ENCODE measurements at places on chromosomes 5 and 9.

DNA sequence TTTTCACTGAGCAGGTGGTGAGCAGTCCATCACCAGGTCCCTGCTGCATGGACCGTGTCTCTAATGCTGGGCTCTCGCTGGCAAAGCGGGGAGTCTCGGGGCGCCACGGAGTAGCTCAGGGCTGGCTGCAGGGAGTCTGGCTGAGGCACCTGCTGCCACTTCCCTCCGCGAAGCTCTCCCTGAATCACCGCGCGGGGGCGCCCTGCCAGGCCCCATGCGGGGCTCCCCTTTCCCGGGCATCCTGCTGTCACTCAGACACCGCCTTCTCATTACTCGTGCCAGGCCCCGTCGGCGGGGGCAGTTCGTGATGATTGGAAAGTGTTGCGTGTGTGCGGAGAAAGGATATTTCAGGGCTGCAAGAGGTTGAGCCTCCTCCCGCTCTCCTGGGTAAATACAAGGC lies 335.8 kb downstream of the IRX2 start:
- DNase-seq: peak; percentile 16
- H3K36me3 ChIP-seq: no peaks in the 10 kb centered on the region
- H3K4me3 ChIP-seq: no peak overlapping the region
- no peaks in the 10 kb centered on the region for H3K27me3 ChIP-seq
- no peaks in the 10 kb centered on the region for H3K4me1 ChIP-seq

- peaks cover 4% of the 10 kb centered on the region for H3K4me1 ChIP-seq
- no peaks in the 10 kb centered on the region for H3K36me3 ChIP-seq
- DNase-seq: no peak
- no peak overlapping the region for H3K4me3 ChIP-seq
Observed at GRCh38 chr9:131980267-131981016, 99.2 kb downstream of the MED27 start.

DNA sequence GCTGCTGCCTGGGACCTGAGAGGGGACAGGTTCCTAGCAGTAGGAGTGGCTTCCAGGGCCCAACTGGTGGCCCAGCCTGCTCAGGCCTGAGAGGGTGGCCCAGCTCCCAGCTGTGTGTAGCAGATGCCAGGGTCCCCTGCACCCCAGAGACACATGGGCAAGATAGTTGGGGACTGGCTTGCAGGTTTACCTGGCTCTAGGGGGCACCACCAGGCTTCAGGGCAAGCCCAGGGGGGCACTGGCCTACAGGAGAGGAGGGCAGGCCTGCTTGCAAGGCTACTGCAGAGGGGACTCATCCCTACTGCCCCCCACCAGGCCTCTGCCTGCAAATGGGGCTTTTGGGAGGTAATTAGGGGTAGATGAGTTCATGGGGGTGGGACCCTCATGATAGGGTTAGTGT lies 123.3 kb downstream of the ZNF354C start:
- H3K4me3 ChIP-seq: no peak overlapping the region
- no peak for DNase-seq
- H3K4me1 ChIP-seq: peaks cover 9% of the 10 kb centered on the region

DNA sequence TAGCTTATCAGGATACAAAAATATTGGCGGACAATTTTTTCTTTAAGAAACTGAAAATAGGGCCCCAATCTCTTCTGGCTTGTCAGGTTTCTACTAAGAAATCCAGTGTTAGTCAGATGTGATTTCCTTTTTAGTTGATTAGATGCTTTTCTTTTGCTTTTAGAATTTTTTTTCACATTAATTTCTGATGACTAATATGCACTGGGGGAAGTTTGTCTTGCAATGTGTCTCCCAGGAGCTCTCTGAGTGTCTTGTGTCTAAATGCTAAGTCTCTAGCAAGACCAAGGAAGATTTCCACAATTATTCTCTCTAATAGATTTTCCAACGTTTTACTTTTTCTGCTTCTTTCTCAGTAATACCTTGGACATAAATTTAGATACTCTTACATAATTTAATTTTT lies 559.8 kb upstream of the TYRP1 start:
- H3K4me3 ChIP-seq: no peak overlapping the region
- DNase-seq: no peak
- no peaks in the 10 kb centered on the region for H3K36me3 ChIP-seq
- no peaks in the 10 kb centered on the region for H3K27me3 ChIP-seq
- H3K4me1 ChIP-seq: no peaks in the 10 kb centered on the region

- H3K36me3 ChIP-seq: no peaks in the 10 kb centered on the region
- no peak for DNase-seq
- no peak overlapping the region for H3K27ac ChIP-seq
Observed at GRCh38 chr9:116741086-116741740, 54.1 kb downstream of the TRIM32 start.

GRCh38 chr9:136640171-136641111 lies 22.3 kb upstream of the EGFL7 start:
- H3K36me3 ChIP-seq: no peaks in the 10 kb centered on the region
- peaks cover 3% of the 10 kb centered on the region for H3K4me1 ChIP-seq
- no peak for DNase-seq
- no peak overlapping the region for H3K4me3 ChIP-seq
- H3K27me3 ChIP-seq: peaks cover 22% of the 10 kb centered on the region

DNA sequence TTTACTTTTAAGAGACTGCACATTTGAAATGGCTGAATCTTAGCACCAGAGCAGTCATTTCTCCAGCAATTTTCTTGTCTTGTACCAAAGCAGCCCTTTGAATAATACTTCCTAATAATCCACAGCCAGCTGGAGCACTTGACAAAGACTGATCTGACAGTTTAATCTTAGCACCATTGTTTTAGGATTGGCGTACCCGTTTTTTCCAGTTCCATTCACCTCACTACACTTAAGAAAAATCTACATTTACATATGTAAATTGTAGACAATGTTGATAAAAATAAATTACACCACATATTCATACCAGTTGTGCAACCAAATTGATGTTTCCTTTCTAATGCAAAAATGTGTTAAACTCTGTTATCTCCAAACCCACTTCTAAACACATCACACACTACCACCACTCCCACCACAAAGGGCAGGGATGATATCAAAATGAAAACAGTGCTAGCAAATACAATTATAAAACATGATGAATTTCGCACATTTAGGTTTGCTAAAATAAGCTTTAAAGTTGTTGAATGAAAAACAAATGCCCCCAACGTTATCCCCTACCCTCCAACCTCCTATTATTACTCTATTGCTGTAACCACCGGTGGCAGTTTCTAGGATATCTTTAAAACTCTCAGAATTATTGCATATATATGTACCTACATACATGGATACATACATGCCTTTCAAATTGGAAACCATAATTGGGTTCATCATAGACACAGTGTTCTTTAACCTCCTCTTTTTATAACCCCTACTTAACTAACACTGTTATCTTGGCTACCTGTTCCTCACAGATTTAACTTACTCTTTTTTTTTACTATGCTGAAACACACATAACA lies 21.5 kb downstream of the SERINC5 start:
- no peak overlapping the region for H3K4me3 ChIP-seq
- DNase-seq: no peak
- H3K4me1 ChIP-seq: peaks cover 14% of the 10 kb centered on the region

GRCh38 chr9:91494751-91495150 lies 71.1 kb upstream of the NFIL3 start:
- no peaks in the 10 kb centered on the region for H3K36me3 ChIP-seq
- DNase-seq: no peak
- H3K4me1 ChIP-seq: no peaks in the 10 kb centered on the region
- H3K27me3 ChIP-seq: no peaks in the 10 kb centered on the region

- H3K36me3 ChIP-seq: no peaks in the 10 kb centered on the region
- no peak overlapping the region for H3K27ac ChIP-seq
- H3K27me3 ChIP-seq: no peaks in the 10 kb centered on the region
- no peak overlapping the region for H3K4me3 ChIP-seq
- H3K4me1 ChIP-seq: no peaks in the 10 kb centered on the region
Observed at GRCh38 chr5:98529321-98529720, 244.1 kb upstream of the RGMB start.

GRCh38 chr9:128208386-128208785 lies 5.2 kb downstream of the DNM1 start:
- no peaks in the 10 kb centered on the region for H3K36me3 ChIP-seq
- H3K4me3 ChIP-seq: no peak overlapping the region
- peaks cover 8% of the 10 kb centered on the region for H3K4me1 ChIP-seq
- no peaks in the 10 kb centered on the region for H3K27me3 ChIP-seq
- DNase-seq: no peak

GRCh38 chr5:145585-146323 lies 45.5 kb upstream of the LRRC14B start:
- H3K27me3 ChIP-seq: no peaks in the 10 kb centered on the region
- H3K27ac ChIP-seq: no peak overlapping the region
- no peak for DNase-seq
- no peak overlapping the region for H3K4me3 ChIP-seq
- peaks cover 32% of the 10 kb centered on the region for H3K36me3 ChIP-seq

GRCh38 chr9:125759764-125760129 lies 12.6 kb downstream of the PBX3 start:
- H3K36me3 ChIP-seq: no peaks in the 10 kb centered on the region
- H3K27ac ChIP-seq: no peak overlapping the region
- peak; percentile 69 for DNase-seq
- peaks cover 91% of the 10 kb centered on the region for H3K4me1 ChIP-seq
- no peaks in the 10 kb centered on the region for H3K27me3 ChIP-seq

GRCh38 chr9:2936221-2936620 lies 92.3 kb upstream of the PUM3 start:
- no peaks in the 10 kb centered on the region for H3K27me3 ChIP-seq
- no peaks in the 10 kb centered on the region for H3K36me3 ChIP-seq
- H3K27ac ChIP-seq: no peak overlapping the region
- DNase-seq: no peak
- no peaks in the 10 kb centered on the region for H3K4me1 ChIP-seq

- H3K4me3 ChIP-seq: no peak overlapping the region
- no peak for DNase-seq
- H3K36me3 ChIP-seq: no peaks in the 10 kb centered on the region
- no peak overlapping the region for H3K27ac ChIP-seq
Observed at GRCh38 chr5:126763371-126763770, 13.6 kb upstream of the LMNB1 start.

DNA sequence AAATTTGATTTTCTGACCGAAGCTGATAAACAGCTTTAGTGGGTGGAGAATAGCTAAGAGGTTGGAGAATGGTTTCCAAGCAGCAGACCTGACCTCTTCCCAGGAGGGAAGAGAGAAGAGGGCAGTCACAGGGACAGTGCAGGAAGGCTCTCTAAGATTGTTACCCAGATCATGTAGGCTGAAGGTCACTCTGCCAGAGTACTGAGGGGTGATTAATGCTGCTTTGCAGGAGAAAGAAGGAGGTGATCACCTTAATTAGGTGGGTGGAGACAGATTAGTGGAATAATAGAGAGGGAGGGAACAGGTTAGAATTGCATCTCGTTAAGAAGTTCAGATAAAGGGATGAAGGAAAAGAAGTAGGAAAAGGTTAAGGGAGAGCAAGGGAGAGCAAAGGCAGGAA lies 440.5 kb downstream of the BRINP1 start:
- H3K27ac ChIP-seq: no peak overlapping the region
- no peaks in the 10 kb centered on the region for H3K36me3 ChIP-seq
- H3K4me1 ChIP-seq: peaks cover 19% of the 10 kb centered on the region

DNA sequence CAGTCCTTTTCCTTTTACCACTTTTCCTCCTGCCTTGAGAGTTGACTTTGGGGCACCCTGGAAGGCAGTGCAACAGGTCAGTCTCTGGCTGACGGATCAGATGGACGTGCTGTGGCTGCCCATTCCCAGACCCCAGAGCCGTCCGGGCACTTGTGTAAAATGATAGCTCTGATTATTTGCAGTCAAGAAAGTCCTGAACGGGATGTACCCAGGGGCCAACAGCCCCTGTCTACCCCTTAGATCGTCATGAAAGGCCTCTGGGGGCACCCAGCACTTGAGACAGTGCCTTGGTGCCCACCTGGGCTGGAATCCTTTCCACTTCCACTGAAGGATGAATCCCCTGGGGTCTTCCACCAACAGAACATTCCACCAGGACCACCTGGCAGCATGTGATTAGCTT lies 17.7 kb upstream of the ANGPTL2 start:
- no peak overlapping the region for H3K27ac ChIP-seq
- no peaks in the 10 kb centered on the region for H3K36me3 ChIP-seq
- H3K4me1 ChIP-seq: peaks cover 15% of the 10 kb centered on the region
- no peak overlapping the region for H3K4me3 ChIP-seq
- no peak for DNase-seq
- H3K27me3 ChIP-seq: no peaks in the 10 kb centered on the region

GRCh38 chr9:76037587-76038225 lies 147.2 kb downstream of the PCSK5 start:
- H3K36me3 ChIP-seq: peaks cover 5% of the 10 kb centered on the region
- no peak for DNase-seq
- H3K27ac ChIP-seq: no peak overlapping the region
- H3K27me3 ChIP-seq: no peaks in the 10 kb centered on the region

- no peaks in the 10 kb centered on the region for H3K4me1 ChIP-seq
- no peak overlapping the region for H3K4me3 ChIP-seq
- H3K27ac ChIP-seq: no peak overlapping the region
- H3K27me3 ChIP-seq: peaks cover 56% of the 10 kb centered on the region
- DNase-seq: no peak
- no peaks in the 10 kb centered on the region for H3K36me3 ChIP-seq
Observed at GRCh38 chr5:154465169-154465568, 12.9 kb downstream of the HAND1 start.

DNA sequence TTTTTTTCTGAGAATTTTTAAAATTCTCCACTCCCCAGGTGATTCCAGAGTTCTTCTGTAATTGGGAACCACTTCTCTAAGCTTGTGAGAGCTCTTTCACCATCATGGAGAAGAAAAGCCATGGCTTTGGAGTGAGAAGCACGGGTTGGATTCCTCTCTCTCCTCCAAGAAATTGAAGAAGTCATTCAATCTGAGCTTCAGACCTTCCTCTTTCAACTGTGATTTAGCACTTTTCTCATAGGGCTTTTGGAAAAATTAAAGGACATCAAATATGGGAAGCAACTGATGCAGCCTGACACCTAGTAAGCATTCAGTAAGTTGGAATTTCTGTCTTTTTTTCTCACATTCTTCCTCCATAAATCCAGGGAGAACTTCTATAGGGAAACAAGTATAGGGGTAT lies 580.4 kb upstream of the KLF4 start:
- no peak overlapping the region for H3K27ac ChIP-seq
- H3K36me3 ChIP-seq: no peaks in the 10 kb centered on the region
- no peak for DNase-seq
- H3K4me1 ChIP-seq: no peaks in the 10 kb centered on the region
- no peaks in the 10 kb centered on the region for H3K27me3 ChIP-seq

DNA sequence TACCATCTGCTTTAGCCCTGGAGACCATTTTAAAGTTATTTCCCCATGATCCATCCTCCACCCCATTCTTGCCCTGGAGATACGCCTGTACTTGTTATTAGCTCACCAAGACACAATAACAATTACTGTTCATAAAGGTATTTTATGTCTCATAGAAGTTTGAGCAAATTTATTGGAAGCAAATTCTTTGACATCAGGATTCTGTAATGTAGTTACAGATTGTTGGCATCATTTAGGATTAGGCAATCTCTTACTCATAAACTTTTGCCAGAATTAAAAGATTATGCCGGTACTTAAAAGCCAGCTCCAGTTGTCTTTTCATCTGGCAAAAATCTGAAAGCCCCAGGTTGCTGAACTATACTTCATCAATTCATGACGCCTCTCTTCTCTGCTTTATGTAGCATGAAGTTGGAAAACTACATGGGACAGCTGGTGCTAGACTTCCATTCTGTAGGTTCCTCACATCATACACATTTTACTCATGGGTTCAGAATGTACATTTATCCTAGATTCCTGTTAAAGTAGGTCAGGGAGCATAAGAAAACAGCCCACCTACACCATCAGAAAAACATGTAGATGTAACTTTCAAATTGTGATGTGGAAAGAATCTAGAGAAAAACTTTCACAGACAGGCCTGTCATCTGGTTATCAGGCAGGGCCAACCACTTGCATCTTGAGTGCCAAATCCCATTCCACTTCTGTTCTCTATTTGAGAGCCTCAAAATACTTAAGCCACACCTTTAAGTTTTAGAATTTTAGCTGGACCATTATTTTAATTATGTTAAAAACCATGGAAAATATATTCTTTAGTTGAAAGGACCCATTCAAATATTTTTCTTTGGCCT lies 14.0 kb downstream of the ATP10B start:
- no peaks in the 10 kb centered on the region for H3K4me1 ChIP-seq
- H3K27me3 ChIP-seq: no peaks in the 10 kb centered on the region
- no peak for DNase-seq
- H3K27ac ChIP-seq: no peak overlapping the region
- H3K4me3 ChIP-seq: no peak overlapping the region
